ENCODE measurements at places on chromosomes 2 and 18.

DNA sequence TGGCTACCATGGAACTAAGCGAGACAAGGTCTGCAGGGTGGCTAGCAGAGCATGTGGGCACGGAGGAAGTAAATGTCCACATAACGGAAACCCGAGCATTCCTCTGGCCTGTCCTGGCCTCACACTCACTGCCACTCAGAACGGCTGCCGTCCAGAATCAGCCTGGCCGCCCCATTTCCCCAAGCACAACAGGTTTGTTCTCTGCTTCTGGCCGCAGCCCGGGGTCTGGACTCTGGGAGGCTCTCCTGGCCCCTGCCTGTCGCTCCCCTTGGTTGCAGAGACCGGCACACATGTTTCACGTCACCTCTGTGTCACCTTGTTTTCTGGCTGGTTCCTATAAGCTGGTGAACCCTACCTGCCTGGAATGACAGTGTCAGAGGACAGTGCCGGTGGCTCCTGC, 69.3 kb downstream of the GLI2 start:
- DNase-seq = no peak

- no peak for DNase-seq
Observed at GRCh38 chr2:59538398-59538911, 1015.0 kb downstream of the BCL11A start.

DNA sequence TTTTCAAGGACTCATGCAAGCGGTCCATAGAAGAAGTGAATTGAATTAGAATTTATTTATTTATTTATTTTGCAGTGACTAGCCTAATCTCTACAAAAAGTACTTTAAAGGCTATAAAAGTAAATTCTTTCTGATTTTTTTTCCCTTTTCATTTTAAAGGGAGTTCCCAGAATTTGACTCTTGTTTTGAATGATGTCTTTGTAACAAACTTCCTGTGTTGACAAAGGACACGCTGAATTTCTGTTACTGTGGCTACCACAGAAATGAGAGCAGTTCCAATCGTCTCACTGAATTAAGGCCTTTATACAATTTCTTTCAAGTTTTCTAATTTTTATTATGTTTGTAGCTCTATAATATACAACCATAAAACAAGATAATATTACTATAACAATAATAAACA, 46.3 kb upstream of the LPIN2 start:
- DNase-seq = no peak

- no peak for DNase-seq
Observed at GRCh38 chr2:233499928-233500327, 66.7 kb downstream of the USP40 start.

DNA sequence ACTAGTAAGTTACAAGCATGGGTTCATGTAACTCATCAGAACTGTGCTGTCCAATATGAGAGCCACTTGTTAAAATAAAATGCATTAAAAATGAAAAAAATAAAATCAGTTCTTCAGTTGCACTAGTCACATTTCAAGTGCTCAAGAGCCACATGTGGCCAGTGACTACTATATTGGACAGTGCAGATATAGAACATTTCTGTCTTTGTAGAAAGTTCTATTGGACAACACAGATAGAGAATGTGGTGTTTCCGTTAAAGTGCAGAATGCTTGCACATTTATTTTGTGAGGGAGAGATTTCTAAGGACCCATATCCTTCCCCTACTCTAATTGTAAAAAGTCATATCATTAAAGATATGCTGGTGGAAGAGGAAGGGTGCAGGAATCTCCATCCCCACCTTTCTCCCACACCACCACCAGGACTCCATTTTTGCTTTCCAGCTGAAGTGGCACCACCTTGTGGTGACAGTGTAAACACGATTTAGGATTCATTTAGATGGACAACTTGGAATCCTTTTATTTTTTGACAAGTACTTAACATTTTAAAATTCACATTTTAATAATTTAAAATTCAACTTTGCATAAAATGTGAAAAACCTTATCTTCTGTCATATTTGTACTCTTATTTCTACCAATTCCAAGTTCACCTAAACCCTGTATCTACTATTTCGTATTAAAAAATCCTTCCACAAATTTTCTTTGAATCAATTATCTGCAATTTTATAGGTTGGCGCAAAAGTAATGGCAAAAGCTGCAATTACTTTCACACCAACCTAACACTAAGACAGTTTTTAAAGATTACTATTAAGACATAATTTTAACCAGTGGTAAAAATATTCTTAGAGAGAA, 9.4 kb upstream of the CD302 start:
- no peak for DNase-seq

DNA sequence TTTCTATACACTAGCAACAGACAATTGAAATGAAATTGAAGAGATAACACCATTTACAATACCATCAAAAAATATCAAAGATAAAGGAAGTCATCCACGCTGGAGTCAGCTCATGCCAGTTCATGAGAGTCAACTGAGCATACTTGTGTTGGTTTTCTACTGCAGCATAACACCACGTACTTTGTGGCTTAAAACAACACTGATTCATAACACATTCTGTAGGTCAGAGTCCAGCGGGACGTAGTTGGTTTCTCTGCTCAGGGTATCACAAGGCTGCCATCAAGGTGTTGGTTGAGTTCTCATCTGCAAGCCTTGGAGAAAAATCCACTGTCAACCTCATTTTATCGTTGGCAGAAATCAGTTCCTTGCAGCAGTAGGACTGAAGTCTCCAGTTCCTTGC, 84.2 kb downstream of the TEX51 start:
- no peak for DNase-seq

DNA sequence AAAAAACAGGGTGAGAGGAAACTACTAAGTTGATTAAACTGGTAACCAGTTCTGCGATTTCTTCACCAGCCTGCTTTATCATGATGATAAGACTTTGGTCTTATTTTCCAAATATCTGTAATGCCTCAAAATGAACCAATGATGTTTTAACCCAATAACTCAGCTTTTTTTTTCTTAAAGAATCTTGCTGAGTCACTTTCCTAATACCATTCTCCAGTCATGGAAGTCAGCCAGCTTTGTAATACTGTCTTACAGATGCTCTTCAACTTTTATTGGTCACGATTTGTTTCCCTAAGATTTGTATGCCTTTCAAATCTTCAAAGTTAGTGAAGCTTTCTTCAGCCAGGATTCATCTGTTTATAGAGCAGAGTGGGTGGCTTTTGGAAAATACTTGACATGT, 47.7 kb upstream of the SMIM21 start:
- DNase-seq = no peak

DNA sequence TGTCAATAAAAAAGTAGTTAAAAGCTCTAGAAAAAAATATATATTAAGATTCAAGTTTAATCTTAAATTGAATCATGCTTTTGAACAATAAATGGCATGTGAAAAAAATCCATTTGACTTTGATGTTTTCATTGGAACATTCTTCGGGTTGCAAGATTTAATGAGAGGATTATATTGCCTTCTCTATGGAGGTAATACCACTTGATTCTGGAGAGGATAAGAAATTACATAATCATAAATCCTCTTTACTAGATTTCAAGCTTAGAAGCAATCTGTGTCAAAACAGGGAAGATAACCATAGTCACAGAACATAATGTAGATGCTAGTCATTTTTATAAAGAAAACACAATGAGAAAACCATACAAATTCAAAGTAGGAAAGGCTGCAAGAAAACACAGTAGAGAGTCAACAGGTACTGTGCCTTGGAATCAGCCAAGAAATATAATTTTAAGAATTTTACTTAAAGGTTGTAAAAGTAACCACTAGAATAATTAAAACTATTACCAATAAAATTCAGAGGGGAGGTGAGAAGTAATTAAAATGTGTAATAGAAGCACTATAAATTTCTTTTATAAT, 18.7 kb upstream of the MAPRE2 start:
- no peak for DNase-seq

GRCh38 chr2:38092196-38092902, 16.4 kb upstream of the CYP1B1 start:
- no peak for DNase-seq

- DNase-seq = no peak
Observed at GRCh38 chr2:239020541-239021041, 172.7 kb downstream of the TWIST2 start.

GRCh38 chr2:18722101-18722500, 132.7 kb upstream of the NT5C1B start:
- DNase-seq = no peak

DNA sequence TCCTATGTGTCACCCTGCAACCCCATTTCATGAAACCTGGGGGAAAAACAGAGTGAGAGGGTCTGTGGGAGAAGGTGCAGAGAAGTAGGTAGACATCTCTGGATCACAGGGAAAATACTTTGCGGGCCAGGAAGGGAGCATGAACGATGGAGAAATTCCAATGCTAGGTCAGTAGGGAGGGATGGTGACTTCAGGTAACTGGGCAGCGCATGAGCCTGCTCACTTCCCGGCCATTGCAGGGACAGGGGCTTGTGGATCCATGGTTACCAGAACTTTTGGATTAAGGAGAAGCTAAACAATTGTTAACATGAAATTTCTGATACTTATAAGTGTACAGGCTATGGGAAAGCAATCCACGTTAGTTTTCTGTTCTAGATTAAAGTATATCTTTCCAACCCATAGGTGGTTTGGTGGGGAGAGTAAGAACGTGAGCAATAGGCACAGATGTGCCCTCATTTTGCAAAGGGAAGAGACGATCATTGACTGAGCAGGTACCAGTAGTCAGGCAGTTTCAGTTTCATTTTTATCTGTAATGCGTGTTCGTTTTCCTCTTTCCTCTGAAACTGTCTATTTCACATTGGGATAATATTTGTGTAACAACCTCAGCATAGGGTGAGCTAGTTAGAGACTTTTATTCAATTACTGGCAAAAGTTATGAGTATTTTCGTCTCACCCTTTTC, 65.0 kb downstream of the NYAP2 start:
- DNase-seq = no peak

GRCh38 chr2:160278101-160278878, 78.2 kb upstream of the ITGB6 start:
- no peak for DNase-seq

DNA sequence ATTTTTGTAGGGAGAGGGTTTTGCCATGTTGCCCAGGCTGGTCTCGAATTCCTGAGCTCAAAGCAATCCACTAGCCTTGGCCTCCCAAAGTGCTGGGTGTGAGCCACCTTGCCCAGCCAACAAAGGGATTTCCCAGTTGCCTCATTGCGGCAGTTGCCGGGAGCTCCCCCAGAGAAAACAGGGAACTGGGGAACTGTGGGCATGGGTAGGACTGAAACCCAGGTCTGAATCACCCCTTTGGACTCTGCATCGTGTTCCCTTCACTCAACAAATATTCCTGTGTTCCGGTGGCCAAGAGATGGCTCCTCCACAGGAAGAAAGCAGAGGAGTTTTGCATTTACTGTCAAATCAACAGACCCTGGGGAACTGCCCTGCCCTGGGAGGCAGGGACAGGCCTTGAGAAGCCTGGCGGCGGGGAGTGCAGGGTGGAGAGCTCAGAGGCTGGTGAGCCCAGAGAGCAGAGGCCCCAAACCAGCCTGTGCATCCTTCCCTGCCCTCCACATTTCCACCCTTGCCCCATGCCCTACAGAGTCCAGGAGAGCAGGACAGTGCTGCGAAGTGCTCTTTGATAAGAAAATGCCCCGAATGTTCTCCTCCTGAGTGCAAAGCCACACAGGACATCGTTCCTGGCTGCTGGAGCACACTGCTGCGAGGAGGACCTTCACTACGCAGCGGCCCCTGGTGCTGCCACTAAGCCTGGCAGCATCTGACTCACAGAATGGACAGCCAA, 24.9 kb downstream of the MYO7B start:
- no peak for DNase-seq

DNA sequence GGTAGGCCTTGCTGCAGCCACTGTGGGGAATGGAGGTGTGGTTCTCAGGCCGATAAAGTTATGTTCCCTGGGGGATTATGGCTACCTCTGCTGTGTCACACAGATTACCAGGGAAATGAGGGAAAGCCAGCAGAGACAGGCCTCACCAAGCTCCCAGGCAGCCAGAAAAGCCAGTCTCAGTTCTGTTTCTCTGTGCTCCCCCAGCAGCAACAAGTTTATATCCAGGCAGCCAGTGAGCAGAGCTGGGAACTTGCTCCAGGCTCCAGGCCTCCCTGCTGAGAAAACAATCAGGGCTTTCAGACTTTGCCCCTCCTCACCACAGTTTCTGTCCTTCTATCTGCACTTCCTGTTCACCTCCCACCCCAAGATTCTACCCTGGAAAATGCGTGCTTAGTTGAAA, 596.6 kb upstream of the GYPC start:
- no peak for DNase-seq

- DNase-seq = no peak
Observed at GRCh38 chr2:42029171-42029570, 18.6 kb upstream of the PKDCC start.

DNA sequence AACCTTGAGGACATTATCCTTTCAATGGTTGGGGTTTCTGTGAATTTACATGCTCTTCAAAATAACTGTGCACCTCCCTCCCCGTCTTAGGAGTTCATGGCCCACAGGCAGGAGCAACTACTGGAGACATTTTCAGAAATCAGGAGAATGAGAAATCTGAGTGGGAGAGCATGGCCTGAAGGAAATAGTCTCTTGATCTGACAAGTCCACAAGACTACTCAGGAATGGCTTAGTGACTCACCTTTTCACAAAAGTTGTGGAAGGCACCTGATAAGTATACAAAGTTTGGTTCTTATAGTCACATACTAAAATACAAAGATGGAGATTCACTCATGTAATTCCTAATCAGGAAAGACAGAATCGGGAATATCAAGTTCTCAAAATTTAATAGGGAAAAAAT, 83.6 kb upstream of the NCKAP5 start:
- no peak for DNase-seq

- DNase-seq = no peak
Observed at GRCh38 chr2:134712736-134713135, 6.1 kb downstream of the TMEM163 start.
